Heart left ventricle (tissue), 16 donors: ENCODE measurements at places on chromosomes 1 and 21. TPM values are rescaled to one million over a fixed set of nuclear protein-coding genes. Genes with fewer than 3 reads are reported as not detected.

The KCNE2 gene
- total RNA-seq, result not detected

The FABP3 gene
- total RNA-seq, result 5,939 TPM

The RNU1-2 gene
- 3,776 TPM for total RNA-seq

The OR2AK2 gene
- total RNA-seq, result not detected

The RGS8 gene
- total RNA-seq, result not detected

The CCDC24 gene
- 1.2 TPM for total RNA-seq

The DCST1 gene
- not detected for total RNA-seq

The SDC3 gene
- total RNA-seq, result 22.0 TPM

The HEATR1 gene
- 11.8 TPM for total RNA-seq

The SWT1 gene
- 7.1 TPM for total RNA-seq

The LCK gene
- total RNA-seq, result 7.6 TPM

The LMX1A gene
- 0.12 TPM for total RNA-seq

The AADACL3 gene
- not detected for total RNA-seq

The TRIM17 gene
- total RNA-seq, result 0.51 TPM

The CLDN17 gene
- not detected for total RNA-seq

The CD247 gene
- 0.70 TPM for total RNA-seq

The FBLIM1 gene
- 73.8 TPM for total RNA-seq

The KCNH1 gene
- not detected for total RNA-seq

The APOBEC4 gene
- total RNA-seq, result not detected

The GRIK3 gene
- 0.86 TPM for total RNA-seq

The C1QTNF12 gene
- 1.5 TPM for total RNA-seq

The SPRR1B gene
- total RNA-seq, result not detected

The PACC1 gene
- 3.0 TPM for total RNA-seq

The CCDC30 gene
- 0.56 TPM for total RNA-seq

The KRTAP19-6 gene
- total RNA-seq, result not detected

The CD84 gene
- 3.3 TPM for total RNA-seq

The FRRS1 gene
- 5.4 TPM for total RNA-seq

The TCHHL1 gene
- not detected for total RNA-seq

The KDF1 gene
- total RNA-seq, result 0.45 TPM

The TMPRSS15 gene
- total RNA-seq, result not detected

The S100A14 gene
- total RNA-seq, result 2.2 TPM

The MANEAL gene
- total RNA-seq, result 2.7 TPM

The SLAMF6 gene
- 0.35 TPM for total RNA-seq

The MPZL1 gene
- 32.2 TPM for total RNA-seq

The LINGO4 gene
- total RNA-seq, result 0.37 TPM

The THEM5 gene
- total RNA-seq, result not detected

The GPR3 gene
- total RNA-seq, result 0.38 TPM
